T-helper 1 cell (primary cell): ENCODE measurements at places on chromosomes 7 and 10.

DNA sequence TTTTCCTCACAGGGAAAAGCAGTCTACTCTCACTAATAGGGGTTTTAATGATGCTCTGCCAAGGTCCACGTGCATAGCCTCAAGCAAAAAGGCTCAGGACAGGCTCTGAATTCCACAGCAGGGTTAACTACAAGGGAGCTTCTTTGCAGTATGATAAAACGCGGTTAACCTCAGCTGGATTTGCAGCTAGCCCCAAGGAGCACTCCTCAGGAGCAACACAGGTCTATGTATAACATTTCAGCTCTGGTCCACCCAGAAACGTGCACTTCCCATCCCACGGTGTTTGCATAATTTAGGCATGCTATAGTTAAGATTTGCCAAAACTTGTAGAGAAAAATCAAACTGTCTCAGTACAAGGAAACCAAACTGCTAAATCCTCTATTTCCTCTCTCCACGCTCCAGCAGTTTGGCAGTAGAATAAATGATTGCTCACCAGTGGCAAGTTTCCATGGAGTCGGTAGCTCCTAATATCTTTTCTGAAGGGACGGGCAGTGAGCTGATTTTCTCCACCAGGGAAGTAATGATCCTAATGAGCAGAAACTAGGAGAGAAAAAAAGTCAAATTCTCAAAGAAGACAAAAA, 13.1 kb upstream of the ASB4 start:
- no peak for DNase-seq

GRCh38 chr10:25933653-25934608, at the start of gene MYO3A:
Gene MYO3A, plus strand, starts transcription at chr10:25934229. Its CDS starts 17,882 bp downstream, at chr10:25952111.
- DNase-seq: no peak

GRCh38 chr7:71817916-71818315, 594.2 kb downstream of the CALN1 start:
- DNase-seq: no peak

DNA sequence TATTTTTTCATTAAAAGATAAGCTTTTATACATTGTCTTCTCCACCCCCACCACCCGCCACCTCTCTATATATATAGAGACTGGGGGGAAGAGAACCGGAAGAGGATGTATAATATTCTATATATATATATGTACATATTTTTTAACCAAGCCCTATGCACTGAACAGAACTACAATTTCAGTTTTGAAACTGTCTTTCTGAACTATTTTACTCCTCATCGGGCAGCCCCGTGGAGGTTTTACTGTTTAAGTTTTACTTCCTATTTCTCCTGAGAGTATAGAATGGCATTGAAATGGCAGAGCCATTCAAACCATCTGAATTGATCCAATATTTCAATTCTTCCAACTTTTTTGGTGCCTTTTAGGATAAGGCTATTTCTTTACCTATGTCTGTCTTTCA, 1047.1 kb downstream of the NRG3 start:
- DNase-seq: no peak

GRCh38 chr10:33032654-33033151, 74.7 kb upstream of the ITGB1 start:
- DNase-seq: no peak

DNA sequence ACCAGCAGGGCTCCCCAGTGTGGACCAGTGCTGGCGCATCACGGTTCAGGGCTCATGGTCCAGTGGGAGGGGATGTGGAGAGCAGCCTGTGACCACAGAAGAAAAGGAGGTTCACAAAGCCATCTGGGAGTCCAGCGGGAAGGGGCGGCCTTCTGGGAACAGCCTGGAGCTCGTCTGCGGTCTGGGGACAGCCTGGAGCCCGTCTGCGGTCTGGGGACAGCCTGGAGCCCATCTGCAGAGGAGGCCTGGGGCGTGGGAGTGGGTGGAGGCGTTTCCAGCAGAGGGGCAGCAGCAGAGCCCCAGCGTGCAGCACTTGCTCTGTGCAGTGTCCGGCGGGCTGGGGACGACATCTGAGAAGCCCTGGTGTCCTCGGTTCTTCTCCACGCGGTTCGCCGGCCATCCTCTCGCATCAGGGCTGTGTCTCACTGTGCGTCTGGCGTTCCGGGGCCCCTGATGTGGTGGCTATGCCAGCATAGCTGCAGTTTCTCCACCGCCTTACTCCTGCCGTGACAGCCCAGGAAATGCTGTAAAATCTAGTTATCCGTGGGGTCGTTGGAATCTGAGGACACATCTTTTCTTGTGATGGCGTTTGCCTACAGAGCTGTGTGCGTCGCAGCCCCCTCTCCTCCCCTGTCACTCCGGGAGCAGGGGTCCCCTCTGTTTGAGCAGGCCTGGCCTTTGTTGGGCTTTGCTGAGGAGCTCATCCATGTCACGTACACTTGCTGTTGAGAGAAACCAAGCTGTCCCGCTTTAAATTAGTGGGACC, 104.6 kb downstream of the INPP5A start:
- no peak for DNase-seq

DNA sequence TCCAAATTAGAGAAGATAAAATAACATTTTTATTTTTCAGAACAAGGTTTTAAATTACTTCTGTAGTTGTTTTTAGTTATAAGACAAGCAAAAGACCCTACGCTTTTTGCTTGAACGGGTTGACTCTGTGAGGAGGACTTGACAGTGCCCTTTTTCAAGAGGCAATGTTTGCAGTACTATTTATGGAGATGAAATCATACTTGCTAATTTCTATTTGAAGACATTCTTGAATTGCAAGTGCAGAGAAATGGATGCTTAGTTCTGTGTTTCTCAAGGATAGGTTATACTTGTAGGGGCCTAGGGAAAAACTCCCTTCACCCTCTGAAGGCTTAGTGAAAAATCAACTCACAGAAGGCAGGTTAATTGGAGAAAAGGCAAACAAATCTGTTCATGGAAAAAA, 1229.5 kb downstream of the REEP3 start:
- DNase-seq: no peak
